ENCODE measurements at places on chromosomes 2 and 18.

- DNase-seq, result no peak
Measured at GRCh38 chr2:43269706-43270105, 43.3 kb upstream of the ZFP36L2 start.

- DNase-seq, result no peak
Measured at GRCh38 chr2:55116966-55117365, 66.7 kb upstream of the RTN4 start.

DNA sequence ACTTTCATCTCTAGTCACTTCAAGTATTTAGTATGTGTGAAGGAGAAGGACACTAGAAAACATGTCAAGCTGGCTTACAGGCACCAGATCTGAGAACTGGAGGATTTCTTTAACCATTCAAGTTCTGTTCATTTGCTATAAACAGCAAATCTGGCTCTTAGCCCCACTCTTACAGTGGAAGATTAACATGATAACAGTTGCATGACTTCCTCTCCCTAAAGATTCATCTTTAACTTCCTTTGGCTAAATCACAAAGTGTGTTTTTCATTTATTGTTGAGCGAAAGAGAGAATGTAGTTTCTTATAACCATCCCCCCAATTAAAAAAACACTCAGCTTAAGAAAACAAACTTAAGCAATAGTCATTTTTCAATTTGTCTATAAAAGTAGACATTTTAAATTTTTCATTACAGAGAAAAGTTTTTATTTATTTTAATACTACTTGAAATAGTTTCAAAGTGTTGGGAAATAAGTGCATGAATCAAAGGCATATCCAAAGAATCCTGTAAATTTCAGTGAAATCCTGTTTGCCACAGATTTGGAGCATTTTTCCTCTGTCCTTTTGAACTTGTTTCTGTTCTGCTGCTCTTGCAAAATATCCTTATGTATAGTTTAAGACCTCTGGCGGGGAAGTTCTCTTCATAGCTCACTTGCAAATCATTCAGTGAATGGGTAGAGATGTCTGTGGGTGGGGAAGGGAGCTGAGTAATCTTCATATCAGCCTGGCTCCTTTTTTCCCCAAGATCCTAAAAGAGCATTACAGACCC is 241.0 kb upstream of the RBBP8 start:
- no peak for DNase-seq

DNA sequence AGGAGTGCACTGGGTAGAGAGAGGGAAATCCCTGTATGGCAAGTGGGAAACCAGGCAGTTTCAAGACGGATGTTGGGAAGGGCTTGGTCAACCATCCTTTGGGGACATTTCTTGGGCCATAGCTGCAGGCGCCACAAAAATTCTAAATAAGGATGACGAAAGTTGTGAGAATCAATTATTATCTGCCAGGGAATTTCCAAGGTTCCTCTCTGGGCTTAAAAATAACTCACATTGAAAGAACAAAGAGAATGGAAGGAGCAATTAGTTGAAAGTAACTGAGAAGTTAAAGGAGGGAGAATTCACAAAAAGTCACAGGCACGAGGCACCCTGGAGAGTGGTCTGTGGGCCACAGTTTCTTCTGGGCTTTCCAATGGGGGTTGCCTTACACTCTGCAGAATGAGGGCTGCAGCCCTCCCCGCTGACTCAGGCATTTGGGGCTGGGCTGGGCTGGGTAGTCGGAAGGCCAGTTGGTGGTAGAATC is 195.7 kb downstream of the SMAD7 start:
- DNase-seq, result no peak

Measured in DMS53 (cell line).